Gastroesophageal sphincter (tissue), 4 donors: ENCODE measurements at places on chromosomes 5 and 9.
A peak's percentile ranks its signal among the peaks of the same experiment; 100 is the strongest.

DNA sequence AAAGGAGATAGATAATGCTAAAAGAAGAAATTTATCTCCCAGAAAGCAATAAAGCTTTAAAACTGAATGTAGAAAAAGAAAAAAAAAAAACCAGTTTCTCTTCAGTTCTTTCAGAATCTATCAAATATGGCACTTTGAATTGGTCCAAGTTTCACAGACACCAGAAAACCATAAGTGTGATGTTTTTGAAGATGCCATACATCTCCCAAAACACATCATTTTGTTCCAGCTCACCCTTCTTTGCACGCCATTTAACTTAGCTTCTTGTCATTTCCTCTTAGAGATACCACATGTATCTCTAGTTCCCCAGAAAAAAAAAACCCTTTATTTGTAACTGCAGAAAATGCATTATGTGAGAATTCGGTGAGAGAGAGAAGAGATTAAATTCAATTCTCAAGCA is 46.1 kb upstream of the MAMDC2 start:
- peaks cover 19% of the 10 kb centered on the region for H3K4me1 ChIP-seq
- peak overlapping the region; percentile 54 for H3K27ac ChIP-seq
- H3K4me3 ChIP-seq, result no peak overlapping the region
- no peaks in the 10 kb centered on the region for H3K36me3 ChIP-seq

DNA sequence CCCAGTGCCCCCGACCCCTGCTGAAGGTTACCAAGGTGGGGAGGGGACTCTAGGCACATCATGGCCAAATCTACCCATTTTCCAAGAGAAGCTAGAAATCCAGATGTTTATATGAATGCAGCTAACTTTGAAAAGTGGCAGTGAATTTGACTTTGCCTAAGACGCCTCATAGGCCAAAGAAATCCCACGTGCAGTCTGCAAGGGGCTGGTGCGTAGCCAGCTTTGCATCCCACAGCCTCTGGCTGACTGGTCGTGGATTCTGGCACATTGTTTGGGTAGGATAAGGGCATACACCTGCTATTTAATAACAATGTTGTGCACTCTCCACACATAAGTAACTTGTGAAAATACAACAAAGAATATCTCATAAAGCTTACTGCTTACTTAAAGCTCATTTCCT is 3.5 kb upstream of the GADD45G start:
- H3K4me1 ChIP-seq, result peaks cover 13% of the 10 kb centered on the region
- no peak overlapping the region for H3K27ac ChIP-seq
- peaks cover 6% of the 10 kb centered on the region for H3K36me3 ChIP-seq
- H3K27me3 ChIP-seq, result no peaks in the 10 kb centered on the region
- no peak for ATAC-seq

DNA sequence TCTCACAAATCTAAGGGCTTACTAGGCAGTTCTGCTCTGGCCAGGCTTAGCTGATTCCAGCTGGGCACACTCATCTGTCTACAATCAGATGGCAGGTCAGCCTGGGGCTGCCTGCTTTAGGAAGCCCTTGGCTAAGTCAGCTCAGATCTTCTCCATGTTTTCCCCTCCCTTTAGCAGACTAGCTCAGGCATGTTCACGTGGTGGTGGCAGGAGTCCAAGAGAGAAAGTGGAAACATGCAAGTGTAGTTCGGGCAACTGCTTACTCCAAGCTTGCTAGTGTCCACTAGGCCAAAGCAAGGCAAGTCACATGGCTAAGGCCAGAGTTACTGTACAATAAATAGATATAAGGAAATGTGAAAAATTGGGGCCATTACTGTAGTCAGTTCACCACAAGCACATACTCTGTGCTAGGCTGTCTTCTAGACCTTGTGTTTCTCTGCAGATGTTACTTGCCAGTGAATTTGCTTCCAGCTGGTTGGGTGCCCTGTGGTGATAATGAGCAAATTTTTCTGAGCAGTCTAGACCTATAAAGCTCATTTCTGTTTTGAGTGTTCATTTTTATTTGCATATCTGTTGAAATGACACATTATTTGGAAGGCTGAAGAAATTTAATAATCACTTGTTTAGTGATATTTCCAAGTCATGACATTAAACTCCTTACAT is 38.3 kb downstream of the RECK start:
- no peak overlapping the region for H3K4me3 ChIP-seq
- H3K4me1 ChIP-seq, result peaks cover 22% of the 10 kb centered on the region
- peak overlapping the region; percentile 65 for H3K27ac ChIP-seq
- ATAC-seq, result peak; percentile 89

DNA sequence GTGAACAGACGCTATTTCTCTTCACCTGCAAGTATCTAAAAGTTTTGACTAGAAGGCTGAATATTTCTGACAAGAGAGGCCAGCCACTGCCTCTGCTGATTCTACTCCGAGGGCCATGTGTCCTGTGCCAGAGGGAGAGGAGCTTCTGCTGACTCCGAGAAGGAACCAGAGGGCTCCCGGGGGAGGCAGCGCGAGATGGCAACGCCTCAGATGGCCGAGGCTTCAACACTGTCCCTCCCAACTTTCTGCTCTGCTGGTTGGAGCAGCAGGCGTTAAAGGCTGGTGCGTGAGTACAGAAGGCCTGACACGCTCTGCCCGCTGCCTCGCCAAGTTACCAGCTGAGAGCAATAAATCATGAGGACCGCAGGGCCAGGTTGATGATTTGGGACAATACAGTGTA is 178.8 kb downstream of the GAPVD1 start:
- H3K4me3 ChIP-seq, result no peak overlapping the region
- no peak overlapping the region for H3K27ac ChIP-seq
- no peaks in the 10 kb centered on the region for H3K27me3 ChIP-seq
- H3K4me1 ChIP-seq, result no peaks in the 10 kb centered on the region

- H3K27me3 ChIP-seq, result no peaks in the 10 kb centered on the region
- no peaks in the 10 kb centered on the region for H3K36me3 ChIP-seq
- ATAC-seq, result no peak
- no peaks in the 10 kb centered on the region for H3K4me1 ChIP-seq
- no peak overlapping the region for H3K4me3 ChIP-seq
Observed at GRCh38 chr5:60299944-60300343, 400.0 kb downstream of the DEPDC1B start.

GRCh38 chr9:95757439-95757838 is 118.1 kb upstream of the ERCC6L2 start:
- H3K4me3 ChIP-seq, result no peak overlapping the region
- H3K27me3 ChIP-seq, result peaks cover 1% of the 10 kb centered on the region
- ATAC-seq, result no peak

GRCh38 chr5:39513236-39513635 is 88.5 kb upstream of the DAB2 start:
- ATAC-seq, result no peak
- no peaks in the 10 kb centered on the region for H3K4me1 ChIP-seq
- H3K4me3 ChIP-seq, result no peak overlapping the region
- H3K36me3 ChIP-seq, result no peaks in the 10 kb centered on the region
- no peaks in the 10 kb centered on the region for H3K27me3 ChIP-seq
- H3K27ac ChIP-seq, result no peak overlapping the region

GRCh38 chr5:17229313-17229712 is 11.9 kb downstream of the BASP1 start:
- H3K36me3 ChIP-seq, result no peaks in the 10 kb centered on the region
- ATAC-seq, result no peak
- H3K27ac ChIP-seq, result no peak overlapping the region
- H3K27me3 ChIP-seq, result peaks cover 36% of the 10 kb centered on the region
- no peaks in the 10 kb centered on the region for H3K4me1 ChIP-seq
- no peak overlapping the region for H3K4me3 ChIP-seq
